Ascending aorta (tissue), 2 donors: ENCODE measurements at places on chromosomes 2 and 18.

- no peaks in the 10 kb centered on the region for H3K36me3 ChIP-seq
- no peak overlapping the region for H3K27ac ChIP-seq
- H3K4me1 ChIP-seq: no peaks in the 10 kb centered on the region
- no peak for DNase-seq
- H3K4me3 ChIP-seq: no peak overlapping the region
Measured at GRCh38 chr2:59168766-59169165, 927.6 kb upstream of the FANCL start.

GRCh38 chr18:37836071-37836970 lies 270.7 kb upstream of the CELF4 start:
- H3K4me1 ChIP-seq: no peaks in the 10 kb centered on the region
- H3K27me3 ChIP-seq: no peaks in the 10 kb centered on the region
- DNase-seq: no peak
- H3K4me3 ChIP-seq: no peak overlapping the region
- H3K36me3 ChIP-seq: no peaks in the 10 kb centered on the region

- no peak overlapping the region for H3K4me3 ChIP-seq
- no peaks in the 10 kb centered on the region for H3K4me1 ChIP-seq
- no peaks in the 10 kb centered on the region for H3K27me3 ChIP-seq
- H3K27ac ChIP-seq: no peak overlapping the region
Measured at GRCh38 chr2:3222636-3223035, 155.0 kb downstream of the EIPR1 start.

DNA sequence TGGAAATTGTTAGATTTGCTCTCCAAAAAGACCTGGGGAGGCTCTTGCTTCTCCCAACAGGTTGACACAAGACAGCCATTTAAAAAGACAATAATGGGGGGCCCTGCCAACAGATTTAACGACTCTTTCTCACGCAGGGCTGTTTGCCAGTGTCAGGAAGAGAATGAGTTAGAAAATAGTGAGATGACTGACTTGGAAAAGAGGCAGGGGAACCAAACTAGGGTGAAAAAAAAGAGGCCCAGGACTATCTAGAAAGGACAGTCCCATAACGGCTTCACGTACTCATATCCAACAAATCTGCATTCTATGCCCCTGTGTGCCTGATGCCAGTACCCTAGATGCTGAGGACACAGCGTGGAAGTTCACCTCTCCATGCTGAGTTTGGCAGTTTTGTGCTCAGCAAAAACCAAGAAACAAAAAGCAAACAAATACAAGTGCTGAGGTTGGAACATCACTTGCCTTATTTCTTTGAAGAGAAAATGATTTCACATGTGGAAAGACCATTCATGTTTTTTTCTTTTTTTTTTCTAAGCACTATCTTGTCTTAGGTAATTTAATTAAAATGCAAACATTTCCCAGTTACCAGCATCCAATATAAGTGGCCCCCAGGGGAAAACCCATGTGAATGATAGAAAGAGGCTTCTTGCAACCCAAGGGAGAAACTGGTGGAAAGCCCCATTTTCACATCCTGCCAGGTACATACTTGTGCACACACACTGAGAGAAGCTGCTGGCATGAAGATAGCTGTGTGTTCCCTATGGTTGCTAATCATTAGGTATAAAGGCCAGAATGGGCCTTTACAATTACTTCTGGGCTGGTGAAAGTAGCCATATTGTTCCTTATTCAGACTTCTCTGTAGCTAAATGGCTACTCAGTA lies 10.6 kb upstream of the WIPF1 start:
- H3K27me3 ChIP-seq: no peaks in the 10 kb centered on the region
- H3K36me3 ChIP-seq: no peaks in the 10 kb centered on the region
- H3K4me1 ChIP-seq: peaks cover 3% of the 10 kb centered on the region
- DNase-seq: no peak
- H3K4me3 ChIP-seq: no peak overlapping the region

DNA sequence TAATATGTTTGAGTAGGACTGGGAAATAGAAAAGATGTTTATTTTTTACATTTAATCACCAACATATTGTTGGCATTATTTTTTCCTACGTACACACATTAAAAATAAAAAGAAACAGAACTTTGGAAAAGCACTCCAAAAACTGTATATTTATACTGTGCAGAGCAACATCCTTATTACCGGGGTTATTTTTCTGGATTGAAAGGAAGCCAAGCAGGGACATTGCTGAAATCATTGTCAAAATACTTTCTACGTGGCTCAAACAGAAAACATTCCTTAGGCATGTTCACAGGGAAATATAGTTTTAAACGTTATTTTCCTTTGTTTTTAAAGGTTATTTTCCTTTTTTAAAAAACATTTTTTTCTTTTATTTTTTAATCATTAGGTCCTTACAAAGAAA lies 315.0 kb upstream of the SMIM21 start:
- H3K36me3 ChIP-seq: no peaks in the 10 kb centered on the region
- no peak overlapping the region for H3K27ac ChIP-seq
- no peak for DNase-seq
- no peaks in the 10 kb centered on the region for H3K4me1 ChIP-seq
- no peak overlapping the region for H3K4me3 ChIP-seq

DNA sequence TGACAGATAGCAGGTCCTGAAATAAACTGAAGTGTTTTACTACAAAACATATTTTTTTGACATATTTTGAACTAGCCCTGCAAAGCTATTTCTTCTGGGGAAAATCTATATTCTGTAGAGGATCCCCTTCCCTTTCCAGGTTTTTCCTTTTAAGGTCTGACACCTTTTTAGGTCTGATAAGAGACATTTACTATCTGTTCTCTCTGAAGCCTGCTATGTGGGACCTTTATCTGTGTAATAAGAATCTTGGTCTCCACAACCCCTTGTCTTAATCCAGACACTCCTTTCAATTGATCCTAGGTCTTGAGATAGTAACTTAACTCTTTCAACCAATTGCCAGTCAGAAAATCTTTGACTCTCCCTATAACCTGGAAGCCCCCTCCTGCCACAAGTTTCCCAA lies 5.5 kb upstream of the PDK1 start:
- no peak overlapping the region for H3K27ac ChIP-seq
- H3K4me3 ChIP-seq: no peak overlapping the region
- no peaks in the 10 kb centered on the region for H3K36me3 ChIP-seq
- no peak for DNase-seq
- H3K4me1 ChIP-seq: no peaks in the 10 kb centered on the region
